ENCODE measurements at places on chromosomes 6 and 20. TPM values are rescaled to one million over a fixed set of nuclear protein-coding genes. Genes with fewer than 3 reads are reported as not detected.

DNA sequence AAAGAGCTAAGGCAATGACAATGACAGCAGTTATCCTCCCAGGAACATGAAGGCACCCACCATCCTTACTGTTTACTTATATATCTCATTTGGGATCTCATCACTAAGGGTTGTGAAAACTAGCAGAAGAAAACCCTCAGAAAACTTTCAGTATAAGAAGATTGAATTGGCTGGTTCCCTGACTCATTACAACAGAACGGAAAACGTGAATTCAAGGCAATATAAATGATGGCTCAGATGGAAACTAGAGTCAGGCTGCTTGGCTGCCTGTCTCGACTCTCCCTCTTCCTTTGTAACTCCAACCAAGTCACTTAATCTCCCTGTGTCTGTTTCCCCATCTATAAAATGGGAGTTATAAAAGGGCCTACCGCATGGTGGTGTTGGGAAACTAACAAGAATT is 387.1 kb upstream of the JARID2 start:
- DNase-seq = no peak

DNA sequence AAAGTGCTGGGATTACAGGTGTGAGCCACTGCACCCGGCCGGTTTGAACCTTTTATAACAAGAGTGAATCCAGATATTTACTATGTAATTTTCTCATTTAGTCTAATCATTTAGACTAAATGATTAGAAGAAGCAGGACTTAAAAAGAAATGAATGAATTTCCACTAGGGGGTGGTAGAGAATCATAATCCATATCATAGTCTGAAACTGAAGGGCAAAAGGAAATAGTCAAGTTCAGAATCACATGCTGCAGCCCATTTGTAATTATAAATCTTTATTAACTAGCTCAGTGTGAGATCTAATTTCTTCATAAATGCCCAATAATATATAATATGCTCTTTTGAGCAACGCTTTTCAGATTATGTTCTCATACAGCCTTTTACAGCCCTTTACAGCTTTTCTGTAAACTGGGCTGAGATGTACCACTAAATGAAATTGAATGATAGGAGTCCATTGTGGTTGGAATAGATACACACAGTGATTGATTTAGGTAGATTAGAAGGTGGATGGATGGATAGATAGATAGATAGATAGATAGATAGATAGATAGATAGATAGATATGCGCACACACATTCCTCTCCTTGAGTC is 31.8 kb downstream of the PSMB9 start:
- peak; percentile 57 for DNase-seq

Gene GNRH2
- 1.0 TPM for polyA plus RNA-seq

Gene IL17F
- polyA plus RNA-seq = 0.17 TPM

Gene RPP21
- 32.2 TPM for polyA plus RNA-seq

GRCh38 chr20:19688031-19688806 is 69.8 kb upstream of the RIN2 start:
- no peak for DNase-seq

DNA sequence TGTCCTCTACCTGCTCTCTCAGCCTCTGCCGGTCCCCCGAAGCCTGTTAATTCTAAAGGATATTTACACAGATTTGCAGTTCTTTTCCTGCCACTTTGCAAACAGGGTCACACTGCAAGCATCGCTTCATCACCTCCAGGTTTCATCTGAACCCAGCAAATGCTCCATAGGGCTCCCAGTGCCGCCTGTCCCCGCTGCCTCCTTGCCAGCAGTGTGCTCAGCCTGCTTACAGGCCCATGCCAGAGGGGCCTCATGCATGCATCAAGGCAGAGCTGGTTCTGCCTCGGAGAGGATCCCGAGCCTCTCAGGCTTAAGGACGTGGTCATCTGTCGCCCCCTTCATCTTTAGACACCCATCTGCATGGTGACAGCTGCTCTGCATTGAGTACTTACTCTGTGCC is 10.5 kb downstream of the SIRPA start:
- DNase-seq = no peak

- no peak for DNase-seq
Observed at GRCh38 chr6:45535933-45536332, 158.2 kb upstream of the SUPT3H start.

GRCh38 chr6:160238761-160239751 is 19.6 kb downstream of the SLC22A2 start:
- no peak for DNase-seq

Gene FGD2
- 1.7 TPM for polyA plus RNA-seq

Gene CALHM4
- polyA plus RNA-seq = 0.85 TPM

DNA sequence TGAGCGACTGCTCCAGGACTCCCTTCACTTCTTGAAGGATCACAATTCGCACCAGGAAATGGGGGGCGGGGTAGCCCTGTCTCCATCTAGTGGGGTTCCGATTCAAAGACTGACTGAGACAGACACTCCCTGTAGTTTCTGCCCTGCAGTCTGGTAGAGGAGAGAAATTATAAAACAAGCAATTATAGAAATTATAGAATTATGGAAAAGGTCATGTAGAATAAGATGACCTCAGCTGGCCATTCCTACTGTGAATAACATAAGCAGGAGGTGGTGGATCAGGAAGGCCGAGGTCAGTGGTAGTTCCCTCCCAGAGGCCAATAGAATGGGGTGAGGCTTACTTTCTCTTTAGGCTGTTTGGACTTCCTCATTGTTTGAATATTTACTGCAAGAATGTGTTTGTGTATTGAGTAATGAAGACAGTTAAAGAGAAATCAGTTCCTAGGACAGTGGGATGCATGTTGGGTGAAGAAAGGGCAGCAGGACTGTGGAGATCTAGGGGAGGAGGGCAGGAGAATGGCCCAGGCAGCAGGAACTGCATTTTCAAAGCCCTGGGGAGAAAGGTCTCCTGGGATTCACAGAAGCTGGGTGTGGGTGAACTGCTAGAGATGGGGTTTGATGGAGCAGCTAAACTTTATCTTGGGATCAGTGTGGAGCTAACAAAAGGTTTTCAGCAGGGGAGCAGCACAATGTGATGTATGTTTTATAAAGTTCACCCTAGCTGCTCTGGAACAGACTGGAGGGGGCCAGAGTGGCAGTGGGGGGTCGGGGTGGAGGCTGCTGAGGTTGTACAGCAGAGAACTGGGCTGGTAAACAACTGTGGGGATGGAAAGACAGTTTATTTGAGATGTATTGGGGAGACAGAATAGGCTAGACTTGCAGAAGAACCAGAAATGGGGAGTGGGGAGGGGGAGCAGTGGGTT is 2.1 kb downstream of the ZNF341 start:
- DNase-seq = peak; percentile 18

Gene UNC5CL
- polyA plus RNA-seq = 8.5 TPM

Gene ACSS2
- 27.8 TPM for polyA plus RNA-seq

DNA sequence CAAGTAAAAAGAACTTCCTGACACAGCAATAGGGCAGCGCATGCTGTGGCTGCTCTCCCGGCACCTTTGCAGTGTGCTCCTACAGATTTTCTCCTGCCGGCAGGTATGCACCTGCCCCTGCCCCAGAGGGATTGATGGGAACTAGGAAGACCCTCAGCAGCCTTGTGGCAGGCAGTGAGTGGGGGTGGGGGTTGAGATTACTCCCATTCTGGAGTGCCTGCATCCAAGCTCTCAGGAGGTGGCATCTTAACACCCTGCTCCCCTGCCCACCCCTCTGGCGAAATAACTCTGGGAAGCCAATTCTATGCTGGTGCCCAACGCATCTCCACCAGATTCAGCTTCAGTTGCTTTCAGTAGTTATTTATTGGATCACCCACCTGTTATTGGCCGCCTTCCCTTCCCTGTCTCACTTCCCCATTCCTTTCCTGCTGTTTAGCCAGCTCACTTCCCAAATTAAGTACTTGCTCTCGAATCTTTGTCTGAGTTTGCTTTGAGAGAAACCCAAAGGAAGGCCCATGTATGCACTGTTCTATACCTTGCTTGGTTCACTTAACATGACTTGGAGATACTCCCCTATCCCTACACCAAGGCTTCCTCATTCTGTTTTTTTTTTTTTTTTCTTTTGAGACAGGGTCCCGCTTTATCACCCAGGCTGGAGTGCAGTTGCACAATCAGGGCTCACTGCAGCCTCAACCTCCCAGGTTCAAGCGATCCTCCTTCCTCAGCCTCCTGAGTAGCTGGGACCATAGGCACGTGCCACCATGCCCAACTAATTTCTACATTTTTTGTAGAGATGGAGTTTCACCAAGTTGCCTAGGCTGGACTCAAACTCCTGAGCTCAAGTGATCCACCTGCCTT is 29.3 kb upstream of the SLC23A2 start:
- DNase-seq = no peak

GRCh38 chr20:37919389-37920040 is 16.6 kb downstream of the VSTM2L start:
- no peak for DNase-seq

Gene SRXN1
- polyA plus RNA-seq = 11.0 TPM

Measured in left renal pelvis (tissue), 4 donors.